Hematopoietic multipotent progenitor cell (in vitro differentiated cells): ENCODE measurements at places on chromosomes 16 and 17.

DNA sequence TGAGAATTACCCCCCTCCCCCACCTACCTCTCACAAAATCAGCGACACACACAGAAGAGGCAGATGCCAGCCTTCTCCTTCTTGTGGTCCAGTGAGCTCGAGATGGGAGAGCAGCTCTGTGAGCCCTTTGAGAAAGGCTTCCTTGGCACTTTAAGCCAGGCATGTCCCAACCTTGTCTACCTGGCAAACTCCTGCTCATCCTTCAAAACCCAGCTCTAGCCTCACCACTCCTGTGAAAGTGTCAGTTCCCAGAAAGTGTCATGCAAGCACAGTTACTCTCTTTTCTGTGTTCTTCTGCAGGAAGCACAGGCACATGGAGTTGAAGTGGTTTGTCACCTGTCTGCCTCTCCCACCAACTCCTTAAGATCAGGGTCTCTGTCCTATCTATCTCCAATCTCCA is 1.6 kb downstream of the TMEM98 start:
- DNase-seq = no peak

DNA sequence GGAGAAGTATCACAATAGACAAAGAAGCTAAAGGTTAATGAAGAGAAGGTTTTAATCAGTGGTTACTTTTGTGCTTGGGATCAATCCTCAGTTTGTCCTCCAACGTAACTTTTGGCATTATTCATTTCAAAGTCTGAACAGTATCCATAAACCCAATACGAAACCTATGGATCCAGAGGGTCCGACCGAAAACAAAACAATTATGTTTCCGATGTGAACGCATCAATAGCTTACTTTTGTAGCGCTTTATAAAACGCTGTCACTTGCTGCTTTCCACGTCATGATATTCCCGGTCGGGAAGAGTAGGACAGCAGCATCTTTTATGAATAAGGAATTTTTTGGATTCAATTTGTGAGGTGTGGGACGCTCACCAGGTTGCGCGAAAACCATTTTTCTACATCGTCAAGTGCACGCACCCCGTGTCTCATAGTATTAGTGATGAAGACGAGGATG is 383.8 kb downstream of the ZFHX3 start:
- no peak for DNase-seq

DNA sequence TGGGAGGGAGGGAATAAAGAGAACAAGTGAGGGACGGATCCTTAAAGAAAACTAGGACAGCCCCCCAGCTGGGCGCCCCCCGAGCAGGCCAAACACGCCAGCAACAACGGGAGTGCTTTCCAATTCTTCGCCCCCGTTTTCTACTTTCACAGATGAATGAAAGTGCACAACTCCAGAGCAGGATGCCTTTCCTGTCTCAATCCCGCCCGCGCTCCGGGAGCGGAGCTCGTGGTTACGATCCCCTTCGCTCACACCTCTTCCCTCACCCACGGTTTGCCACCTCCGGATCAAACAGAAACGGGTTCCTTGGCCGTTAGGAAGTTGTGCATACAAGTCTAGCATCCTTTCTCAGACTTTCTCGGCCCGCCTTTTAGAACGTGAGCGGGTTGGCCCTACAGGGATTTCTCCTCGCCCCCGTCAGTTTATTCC is 680 bp downstream of the SKA2 start:
- no peak for DNase-seq

DNA sequence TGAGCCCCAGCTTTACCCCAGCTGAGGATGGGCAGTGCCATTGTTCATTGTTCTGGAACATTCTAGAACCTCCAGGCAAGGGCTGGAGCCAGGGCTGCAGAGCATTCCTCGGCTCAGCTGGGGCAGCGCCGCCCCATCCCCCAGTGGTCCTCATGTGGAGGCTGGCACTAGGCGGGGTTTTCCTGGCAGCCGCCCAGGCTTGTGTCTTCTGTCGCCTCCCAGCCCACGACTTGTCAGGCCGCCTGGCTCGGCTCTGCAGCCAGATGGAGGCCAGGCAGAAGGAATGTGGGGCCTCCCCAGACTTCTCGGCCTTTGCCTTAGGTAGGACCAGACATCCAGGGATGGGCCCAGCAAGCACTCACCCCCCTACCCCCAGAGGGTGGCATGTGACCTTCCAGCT is at the start of gene TMEM95:
TMEM95 (plus strand) TSS at position 104 of the 400 bp plus-strand sequence; CDS start at position 153, 49 bp downstream.
- DNase-seq = no peak

DNA sequence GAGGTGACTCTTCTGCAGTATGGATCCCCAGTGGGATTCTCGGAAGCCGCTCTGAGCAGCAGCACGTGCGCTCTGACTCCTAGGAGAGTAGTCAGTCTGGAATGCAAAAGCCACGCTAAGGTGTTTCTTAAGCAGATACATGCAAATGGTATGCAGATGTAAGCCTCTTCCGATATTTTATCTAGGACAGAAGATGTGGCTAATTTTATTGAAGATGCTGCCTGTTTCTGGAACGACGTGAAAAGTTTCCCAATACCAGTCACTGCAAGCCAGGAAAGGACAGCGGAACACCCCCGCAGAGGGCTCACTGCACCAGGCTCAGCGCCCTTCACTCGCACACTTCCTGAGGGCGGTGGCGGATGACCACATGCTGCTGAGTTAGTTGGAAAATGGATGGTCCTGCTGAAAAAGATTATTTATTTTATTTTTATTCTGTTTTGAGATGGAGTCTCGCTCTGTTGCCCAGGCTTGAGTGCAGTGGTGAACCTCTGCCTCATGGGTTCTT is 10.1 kb downstream of the FADS6 start:
- DNase-seq = no peak

- DNase-seq = no peak
Observed at GRCh38 chr16:11870399-11870798, 19.1 kb upstream of the RSL1D1 start.

GRCh38 chr16:88789594-88789993 is 4.6 kb upstream of the PIEZO1 start:
- DNase-seq = peak; percentile 77

DNA sequence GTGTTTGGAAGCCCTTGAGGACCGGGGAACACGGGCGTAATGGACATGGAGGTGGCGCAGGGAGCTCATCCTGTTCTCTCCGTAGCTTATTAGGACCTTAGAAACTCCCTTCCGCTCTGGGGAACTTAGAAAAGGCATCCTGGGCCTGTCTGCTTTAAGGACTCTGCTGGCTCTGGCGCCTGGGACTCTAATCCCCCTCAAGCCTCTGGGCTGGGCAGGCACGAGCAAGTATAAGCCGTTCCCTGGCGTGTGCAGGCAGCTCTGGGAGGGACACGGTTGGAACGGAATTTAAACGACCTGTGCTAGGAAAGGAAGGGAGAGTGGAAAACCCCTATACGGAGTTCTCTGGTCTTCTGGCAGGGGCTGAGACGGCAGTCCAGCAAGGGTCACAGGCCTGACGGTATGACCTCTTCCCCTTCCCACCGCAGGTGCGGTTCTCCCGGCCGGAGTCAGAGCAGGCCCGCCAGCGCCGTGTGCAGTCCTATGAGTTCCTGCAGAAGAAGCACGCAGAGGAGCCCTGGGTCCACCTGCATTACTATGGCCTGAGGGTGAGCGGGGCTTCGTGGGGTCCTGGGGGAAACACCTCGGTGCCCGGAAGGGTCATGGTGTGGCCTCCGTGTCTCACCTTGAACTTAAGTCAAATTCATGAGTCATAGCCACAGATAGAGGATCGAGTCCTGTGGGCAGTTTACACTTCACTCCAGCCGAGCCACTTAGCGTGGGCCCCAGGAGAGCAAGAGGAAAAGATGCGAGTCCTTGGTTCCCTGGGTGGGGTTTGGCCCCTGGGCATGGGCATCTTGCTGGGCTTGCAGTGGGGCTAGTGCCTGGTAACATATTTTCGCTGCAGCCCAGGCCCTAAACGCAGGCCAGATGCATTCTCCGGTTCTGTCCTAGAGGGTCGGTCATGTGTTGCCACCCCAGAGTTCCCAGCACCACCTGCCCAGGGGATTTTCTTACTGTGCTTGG is 17.7 kb downstream of the POLR3E start:
- DNase-seq = no peak

- no peak for DNase-seq
Observed at GRCh38 chr17:61334673-61335072, 65.0 kb upstream of the TBX2 start.

DNA sequence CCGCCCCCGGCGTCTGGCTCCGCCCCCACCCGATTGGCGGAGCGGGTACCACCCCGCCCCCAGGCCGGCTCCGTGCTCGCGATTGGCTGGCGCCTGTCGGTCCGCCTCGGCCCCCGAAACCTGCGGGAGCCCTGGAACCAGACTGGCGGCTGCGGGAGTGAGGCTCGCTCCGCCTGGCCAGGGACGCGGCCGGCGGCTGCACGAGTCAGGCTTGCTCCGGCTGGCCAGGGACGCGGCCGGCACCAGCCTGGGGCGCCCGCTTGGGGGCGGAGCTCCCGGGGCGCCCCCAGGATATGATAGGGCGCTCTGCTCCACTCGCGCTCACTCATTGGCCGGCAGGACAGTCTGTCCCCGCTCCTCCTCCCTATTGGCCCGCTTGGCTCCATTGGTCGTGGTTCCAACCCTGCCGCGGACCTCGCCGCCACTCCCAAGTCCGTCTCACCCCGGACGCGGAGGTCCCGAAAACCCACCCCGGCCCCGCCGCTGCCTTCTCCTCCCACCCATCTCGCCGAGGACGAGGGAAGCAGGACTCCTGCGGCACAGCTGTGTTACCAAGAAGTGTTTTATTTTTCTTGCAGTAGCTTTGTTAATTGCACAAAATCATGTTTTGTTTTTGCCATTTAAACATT is 340 bp upstream of the ROGDI start:
- peak; percentile 90 for DNase-seq

DNA sequence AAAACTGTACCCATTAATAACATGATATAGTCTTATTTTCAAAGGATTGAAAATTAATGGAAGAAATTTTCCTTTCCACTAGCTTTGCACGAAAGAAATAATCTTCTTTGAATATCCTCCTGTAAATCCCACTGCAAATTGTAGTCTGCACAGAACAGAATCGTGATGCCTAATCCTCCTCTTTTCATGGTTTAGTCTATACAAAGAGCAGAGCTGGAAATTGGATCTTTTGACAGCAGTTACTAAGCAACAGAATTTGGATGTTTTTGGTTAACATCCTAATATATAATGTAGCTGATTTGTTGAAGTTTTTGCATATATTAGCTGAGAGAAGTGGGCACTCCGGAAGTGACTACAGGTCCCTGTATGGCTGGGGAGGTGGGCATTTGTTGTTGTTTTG is 98.6 kb downstream of the WNT3 start:
- DNase-seq = no peak

GRCh38 chr17:3512505-3513171 is 36.8 kb downstream of the ASPA start:
- DNase-seq = no peak

GRCh38 chr17:83057793-83058265 is 21.6 kb upstream of the METRNL start:
- no peak for DNase-seq

DNA sequence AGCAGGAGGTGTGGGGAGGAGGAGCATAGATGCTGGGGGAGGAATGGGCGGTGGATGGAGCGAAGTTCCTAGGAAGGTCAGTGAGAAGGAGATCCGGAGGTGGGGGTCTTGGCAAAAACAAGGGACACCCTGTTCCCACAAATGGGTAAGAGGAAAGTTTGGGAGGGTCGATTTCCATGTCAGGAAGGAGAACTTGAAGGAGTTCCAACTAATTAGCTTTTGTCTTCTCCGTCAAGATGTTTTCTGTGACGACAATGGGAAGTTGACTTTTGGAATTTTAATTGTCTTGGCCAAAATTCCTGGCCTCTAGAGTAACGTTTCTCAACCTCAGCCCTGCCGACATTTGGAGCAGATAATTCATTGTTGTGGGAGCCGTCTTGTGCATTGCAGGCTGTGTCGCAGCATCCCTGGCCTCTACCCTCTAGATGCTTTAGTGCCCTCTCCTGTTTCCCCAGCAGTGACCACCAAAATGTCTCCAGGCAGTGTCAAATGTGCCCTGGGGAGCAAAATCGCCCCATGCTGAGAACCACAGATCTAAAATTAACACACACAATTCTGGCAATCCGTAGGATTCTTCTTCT is 97.1 kb downstream of the PITPNC1 start:
- no peak for DNase-seq

DNA sequence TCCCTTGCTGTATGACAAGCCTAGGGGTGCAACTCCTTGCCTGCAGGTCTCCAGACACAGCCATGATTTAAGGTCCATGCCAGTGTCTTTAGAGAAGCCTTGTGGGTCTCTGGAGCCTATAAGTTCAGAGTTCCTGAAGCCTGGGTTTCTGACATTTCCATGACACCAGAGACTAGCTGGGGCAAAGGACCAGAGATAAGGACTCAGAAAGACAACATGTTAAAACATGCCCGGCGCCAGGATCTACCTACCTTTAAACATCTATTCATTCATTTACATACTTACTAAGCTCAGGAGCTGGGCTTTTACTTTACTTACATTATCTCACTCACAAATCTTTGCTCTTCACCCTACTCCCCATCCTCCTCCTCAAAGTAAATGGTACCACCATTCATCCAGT is 1.5 kb downstream of the MRPL27 start:
- no peak for DNase-seq

- no peak for DNase-seq
Observed at GRCh38 chr16:71885261-71885650, 1.3 kb upstream of the ZNF821 start.

GRCh38 chr16:19196871-19197270 is 28.8 kb downstream of the SYT17 start:
- DNase-seq = no peak

DNA sequence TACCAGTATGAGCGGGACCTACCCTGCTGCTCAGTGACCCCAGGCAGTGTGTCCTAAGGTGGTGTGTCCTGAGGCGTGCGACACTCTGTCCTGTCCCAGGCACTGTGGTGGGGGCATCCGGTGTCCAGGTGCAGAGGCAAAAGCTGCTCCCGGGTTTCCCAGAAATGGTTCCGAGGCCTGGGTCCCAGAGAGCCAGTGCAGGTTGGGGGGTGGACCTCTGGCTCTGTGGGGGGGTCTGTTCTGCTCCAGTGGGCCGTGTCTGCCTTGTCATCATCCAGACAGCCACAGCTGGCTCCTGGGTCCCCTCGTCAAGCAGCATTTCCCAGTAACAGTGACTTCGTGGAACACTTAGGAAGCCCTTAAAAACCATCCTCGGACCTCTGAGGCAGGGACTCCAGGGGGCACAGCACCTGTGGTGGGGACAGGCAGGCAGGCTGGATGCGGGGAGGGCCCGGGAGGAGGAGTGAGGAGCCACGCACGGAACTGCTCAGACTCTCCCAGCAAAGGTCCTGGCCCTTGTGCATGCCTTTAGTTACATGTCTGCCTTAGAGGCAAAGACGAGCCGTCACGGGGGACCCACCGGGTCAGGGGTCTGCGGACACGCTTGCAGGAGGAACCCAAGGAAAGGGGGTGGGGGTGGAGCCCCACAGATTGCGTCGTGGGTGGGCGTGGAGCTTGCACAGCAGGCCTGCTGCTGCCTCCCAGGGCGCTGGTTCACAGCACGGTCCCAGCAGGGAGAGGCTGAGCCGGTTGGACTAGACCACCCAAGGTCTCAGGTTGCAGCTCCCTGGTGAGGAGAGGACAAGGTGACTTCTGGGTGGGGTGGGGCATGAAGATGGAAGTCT is 5.6 kb downstream of the SLC16A3 start:
- DNase-seq = no peak

GRCh38 chr17:63232565-63233310 is 213.4 kb downstream of the CYB561 start:
- DNase-seq = no peak

GRCh38 chr16:50011707-50012106 is 13.3 kb upstream of the CNEP1R1 start:
- no peak for DNase-seq
